MV-4-11 (cell line): ENCODE measurements at places on chromosomes 13 and 19.
A peak's percentile ranks its signal among the peaks of the same experiment; 100 is the strongest.

GRCh38 chr13:111393221-111393790 lies 72.9 kb downstream of the TEX29 start:
- DNase-seq = no peak

- no peak for DNase-seq
Measured at GRCh38 chr13:26037302-26037701, 14.5 kb downstream of the SHISA2 start.

DNA sequence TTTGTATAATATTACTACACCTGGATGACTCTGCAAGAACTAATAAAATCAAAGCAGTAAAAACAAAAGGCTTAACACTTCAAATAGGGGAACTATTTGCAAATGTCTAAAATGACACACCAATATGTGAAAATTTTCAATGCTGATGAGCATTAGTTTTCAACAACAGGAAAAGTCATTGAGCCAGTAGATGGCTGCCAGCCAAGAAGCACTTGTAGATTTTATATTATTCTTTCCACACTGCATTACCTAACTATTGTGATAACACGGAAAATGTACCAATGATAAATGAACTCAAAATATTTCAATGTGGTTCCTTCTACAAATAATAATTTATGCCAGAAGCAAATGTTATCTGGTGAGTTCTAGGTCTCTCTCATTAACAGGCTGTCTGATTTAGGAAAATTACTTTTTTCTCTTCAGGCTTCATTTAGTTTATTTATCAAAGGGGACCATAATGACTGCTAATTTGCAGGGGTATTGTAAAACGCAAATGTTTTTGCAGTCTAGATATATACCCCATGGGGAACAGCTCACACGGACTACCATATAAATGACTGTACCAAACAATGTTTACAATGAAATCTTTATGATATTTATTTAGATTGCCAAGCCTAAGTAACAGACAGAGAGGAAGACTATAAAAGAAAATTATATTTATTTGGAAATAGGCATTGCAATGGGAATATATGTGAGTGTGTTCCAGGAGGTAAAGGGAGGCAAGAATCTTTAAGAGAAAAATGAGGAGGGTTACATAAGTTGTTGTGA lies 407.8 kb downstream of the LIG4 start:
- no peak for DNase-seq

DNA sequence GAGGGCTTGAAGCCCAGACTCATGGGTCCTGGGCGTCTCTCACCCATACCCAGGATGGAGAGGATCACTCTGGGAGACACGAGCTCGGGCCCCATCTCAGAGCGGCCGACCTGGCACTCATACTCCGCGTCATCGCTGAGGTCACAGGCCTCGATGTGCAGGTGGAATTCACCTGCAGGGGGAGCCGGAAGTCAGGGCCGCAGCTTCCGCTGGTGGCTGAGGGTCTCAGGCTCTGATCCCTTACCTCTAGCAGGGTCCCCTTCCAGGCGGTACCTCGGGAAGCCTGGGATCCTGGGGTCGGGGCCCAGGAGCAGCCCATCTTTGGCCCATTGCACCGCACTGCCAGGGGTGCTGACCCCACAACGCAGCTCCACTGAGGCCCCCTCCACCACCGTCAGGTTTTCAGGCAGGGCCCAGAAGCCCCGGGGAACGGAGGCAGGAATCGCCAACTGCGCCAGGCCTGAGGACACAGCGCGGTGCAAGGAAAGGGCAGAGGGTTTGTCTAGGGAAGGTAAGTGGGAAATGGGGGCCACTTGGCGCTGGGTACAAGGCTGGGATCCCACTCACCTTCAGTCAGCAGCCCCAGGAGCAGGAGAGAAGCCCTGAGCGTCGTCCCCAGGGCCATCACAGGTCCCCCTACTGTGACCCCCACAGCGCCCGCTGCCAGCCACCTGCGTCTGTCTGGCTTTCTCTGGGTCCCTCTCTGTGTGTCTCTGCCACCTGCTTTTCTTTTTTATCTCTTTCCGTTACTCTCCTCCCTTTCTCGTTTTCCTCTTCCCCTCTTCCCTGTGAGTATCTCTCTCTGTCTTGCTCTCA lies 883 bp downstream of the NPHS1 start:
- no peak for DNase-seq

GRCh38 chr13:30810261-30810701 lies 74.9 kb downstream of the ALOX5AP start:
- DNase-seq = no peak

DNA sequence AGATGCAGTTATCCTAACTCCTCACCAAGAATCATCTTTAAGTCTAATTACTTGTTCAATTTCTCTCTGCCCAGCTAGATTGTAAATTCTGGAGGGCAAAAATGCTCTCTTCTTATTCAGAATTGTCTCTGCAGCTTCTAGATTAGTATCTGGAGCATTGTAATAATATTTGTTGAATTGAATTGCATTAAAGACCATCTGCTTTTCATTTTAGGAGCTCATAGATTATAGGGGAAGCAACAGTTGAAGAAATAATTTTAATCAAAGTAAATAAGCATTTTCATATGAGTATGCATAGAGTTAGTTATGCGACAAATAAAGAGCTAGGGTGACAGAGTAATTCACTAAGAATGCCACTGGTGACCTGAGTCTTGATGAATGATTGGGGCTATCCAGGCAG lies 222.8 kb downstream of the SPRY2 start:
- DNase-seq = no peak

- no peak for DNase-seq
Measured at GRCh38 chr19:52227980-52228379, 38.1 kb downstream of the PPP2R1A start.

- DNase-seq = no peak
Measured at GRCh38 chr13:96780105-96780504, 214.2 kb downstream of the OXGR1 start.

DNA sequence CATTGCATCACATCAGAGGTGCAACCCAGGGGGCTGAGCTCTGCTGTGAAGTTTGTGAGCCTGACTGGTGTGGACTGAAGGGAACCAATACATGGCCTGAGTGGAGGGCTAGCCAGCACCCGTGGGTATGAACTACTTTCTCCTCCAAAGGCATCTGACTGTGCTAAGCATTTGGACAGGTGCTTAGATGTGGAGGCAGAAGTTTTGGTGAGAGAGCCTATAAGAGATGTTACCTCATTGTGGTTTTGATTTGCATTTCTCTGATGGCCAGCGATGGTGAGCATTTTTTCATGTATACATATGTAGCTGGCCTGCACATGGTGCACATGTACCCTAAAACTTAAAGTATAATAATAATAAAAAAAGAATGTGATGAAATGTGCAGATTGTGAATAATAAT lies 46.9 kb downstream of the TEX29 start:
- DNase-seq = no peak

GRCh38 chr19:15296353-15296752 lies 36.0 kb downstream of the BRD4 start:
- no peak for DNase-seq

DNA sequence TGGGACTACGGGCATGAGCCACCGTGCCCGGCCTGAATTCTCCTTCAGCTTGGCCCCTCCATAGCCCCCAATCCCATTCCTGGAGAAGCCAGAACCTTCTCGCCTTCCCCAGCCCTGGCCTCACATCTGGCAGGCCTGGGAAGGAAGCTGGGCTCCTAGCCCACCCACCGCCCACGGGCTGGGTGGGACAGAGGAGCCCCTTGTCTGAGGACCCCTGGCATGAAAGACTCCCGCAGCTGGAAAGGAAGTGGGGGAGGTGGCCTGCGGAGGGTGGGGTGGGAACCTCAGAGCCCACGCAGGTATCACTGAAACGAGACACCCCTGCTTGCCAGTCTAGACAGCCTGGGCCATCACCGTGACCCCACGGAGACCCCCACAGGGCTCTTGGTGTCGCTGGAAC lies 7.7 kb upstream of the NANOS3 start:
- no peak for DNase-seq

DNA sequence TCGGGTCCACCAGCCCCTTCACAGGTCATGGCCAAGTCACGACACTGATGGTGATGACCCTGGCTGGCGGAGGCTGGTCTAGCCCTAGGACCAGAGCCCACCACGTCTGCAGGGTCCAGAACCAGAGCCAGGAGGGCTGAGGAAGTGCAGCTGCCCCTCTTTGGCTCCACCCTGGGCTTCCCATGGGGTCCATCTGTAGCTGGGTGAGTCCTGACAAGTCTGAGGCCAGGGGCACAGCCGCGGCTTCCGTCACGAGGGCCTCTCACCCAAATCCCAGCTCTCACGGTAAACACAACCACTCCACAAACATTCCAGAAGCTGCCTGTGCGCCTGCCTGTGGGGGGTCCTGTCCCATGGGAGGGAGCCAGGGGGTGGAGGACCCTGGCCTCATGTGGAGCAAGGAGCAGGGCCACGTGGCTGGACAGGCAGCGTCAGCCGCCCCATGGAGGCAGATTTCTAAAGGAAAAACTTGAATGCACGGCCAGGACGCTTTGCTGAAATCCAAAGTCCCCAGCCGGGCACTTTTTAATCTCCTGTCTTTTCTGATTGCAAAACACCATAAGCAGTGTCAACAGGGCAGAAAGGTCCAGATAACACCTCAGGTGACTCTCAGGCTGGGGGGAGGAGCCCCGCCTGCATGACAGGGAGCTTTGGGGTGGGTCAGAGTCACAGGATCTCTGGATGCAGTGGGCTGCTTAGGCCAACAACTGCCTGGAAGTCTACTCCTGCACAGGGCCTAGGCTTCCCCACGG lies 29.9 kb downstream of the CEBPG start:
- DNase-seq = no peak

GRCh38 chr19:44576843-44577565 lies 36.4 kb upstream of the IGSF23 start:
- DNase-seq = no peak

DNA sequence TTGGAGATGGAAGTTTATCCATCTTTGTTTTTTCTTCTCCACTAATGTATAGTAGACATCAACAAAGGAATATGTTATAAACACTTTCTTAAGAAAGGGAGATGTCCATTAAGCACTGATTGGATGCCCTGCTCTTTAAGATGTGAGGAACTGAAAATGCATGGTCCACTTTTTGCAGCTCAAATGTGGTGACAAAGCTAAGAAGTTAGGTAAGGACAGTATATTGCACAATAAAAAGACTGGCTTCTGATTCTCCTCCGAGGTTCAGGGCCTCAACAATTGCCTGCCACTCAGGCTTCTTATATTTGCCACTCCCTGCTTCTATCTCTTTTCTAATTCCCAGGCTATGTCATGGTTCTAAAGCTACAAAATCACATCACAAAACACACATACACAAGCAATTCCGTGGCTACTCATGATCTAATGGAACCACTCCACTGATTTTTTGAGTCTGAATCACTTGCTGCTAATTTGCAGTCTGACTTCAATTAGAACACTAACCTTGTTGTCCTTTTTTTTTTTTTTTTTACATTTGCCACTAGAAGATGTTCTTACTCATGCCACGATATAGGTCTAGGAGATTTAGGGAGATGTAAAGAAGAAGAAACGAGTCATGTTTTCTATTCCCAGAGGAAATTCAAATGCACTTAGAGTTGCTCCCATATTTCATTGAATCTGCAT lies 29.6 kb upstream of the TNFSF11 start:
- DNase-seq = peak; percentile 93

DNA sequence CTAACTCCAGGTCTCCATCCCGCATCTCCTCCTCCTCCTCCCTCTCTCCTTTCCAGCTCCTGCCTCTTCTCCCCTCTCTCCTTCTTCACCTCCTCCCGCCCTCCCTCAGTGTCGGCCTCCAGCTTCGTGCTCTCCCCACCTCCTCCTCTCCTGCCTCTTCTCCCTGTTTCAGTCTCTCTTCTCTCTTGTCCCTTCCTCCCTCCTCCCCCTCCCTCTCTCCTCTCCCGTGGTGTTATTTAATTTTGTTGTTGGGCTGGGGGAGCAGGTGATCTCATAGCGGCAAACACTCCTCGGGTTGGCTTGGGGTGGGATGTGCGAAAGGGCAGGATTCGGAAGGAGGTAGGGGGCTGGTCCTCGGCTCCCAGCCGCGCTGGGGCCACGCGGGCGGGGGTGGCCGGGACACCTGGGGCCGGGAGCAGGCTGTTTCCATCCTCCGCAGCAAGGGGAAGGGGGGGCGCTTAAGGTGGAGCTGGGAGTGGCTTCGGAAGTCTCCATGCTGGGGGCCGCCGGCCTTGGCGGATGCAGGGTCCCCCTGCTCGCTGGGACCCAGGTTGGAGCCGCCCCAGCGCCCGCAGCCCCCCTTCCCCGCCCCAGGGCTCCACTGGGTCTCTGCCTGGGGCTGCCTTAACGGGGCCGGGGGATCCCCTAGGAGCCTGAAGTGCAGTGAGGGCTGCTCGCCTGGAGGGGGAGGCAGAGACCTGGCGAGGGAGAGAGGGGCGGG lies at the start of gene CA11:
TSS of gene CA11 (minus strand) at position 187 of the 721 bp plus-strand sequence. CDS start 555 bp downstream, outside the sequence.
- peak; percentile 74 for DNase-seq

DNA sequence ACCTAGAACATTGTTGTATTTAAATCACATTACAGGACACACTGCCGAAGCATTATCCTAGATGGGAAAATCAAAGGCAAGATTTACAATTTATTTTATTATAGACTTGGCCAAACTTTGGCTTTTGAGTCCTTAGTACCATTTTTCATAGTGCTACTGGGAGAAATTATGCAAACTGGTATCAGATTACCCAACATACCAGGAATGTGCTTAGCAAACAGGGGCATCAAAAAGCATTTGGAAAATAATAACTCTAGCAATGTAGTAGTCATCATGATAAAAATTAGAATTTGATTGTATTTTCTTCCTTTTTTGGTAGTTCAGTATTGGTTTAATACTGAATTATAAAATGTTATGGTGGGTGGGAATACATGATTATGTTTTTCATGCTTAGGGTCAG lies 34.0 kb downstream of the GPC6 start:
- no peak for DNase-seq

DNA sequence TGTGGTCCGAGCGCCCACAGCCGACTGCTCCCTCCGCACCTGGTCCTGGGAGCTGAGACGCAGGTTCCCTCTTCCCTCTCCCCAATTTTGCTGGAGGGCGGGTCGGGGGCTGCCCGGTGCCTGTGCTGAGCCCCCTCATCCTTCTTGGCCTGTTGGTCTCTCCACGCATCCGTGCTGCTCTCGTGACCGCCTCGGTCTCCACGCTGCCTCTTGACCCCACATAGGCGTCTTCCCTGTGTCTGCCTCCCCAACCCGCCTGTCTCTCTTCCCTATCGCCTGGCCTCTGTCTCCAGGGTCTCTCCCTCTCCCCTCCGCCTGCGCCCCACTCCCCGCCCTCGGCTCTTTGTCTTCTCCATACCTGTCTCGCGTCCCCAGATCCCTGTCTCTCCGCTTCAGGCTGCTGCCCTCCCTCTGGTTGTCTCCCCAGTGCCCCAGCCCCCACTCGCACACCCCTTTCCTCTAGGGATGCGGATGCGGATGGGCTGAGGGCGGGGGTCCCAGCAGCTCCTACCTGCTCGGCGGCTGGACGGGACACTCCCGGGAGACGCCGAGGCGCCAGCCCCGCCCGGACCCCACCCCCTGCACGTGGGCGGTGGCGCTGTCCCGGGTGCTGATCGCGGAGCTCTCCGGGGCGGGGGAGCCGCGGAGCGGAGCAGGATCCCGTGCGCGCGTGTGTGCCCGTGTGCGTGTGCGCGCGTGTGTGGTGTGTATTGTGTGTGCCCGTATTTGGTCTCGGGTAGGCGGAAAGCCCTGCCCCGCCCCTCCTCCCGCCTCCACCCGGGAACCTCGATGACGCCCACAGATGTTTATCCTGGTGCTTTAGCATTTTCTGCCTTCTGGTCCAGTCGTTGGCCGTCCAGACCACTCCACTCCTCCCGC lies at the start of gene SYT5:
TSS of gene SYT5 (minus strand) at position 684 of the 879 bp plus-strand sequence. CDS start 1,248 bp downstream, outside the sequence.
- peak; percentile 45 for DNase-seq
